ENCODE measurements at places on chromosomes 3 and 15.

- DNase-seq = peak; percentile 31
These were observed 32.6 kb upstream of the ITGA11 start for GRCh38 chr15:68464448-68465090.

DNA sequence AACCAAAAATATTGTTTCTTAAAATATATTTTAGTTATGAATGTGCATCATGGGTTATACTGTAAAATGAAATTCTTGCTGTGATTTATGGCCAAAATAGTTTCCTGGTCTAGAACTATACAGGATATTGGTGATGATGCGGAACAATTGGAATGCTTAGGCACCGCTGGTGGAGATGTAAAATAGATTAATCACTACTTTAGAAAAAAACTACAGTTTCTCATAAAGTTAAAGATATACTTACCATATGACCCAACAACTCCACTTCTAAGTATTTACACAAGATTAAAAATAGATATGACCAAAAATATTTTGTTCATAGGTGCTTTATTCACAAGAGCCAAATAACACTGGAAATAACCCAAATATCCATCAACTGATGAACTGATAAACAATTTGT lies 126.7 kb downstream of the TUSC7 start:
- DNase-seq = peak; percentile 5

GRCh38 chr15:55802600-55803376 lies 59.8 kb upstream of the PRTG start:
- no peak for DNase-seq

DNA sequence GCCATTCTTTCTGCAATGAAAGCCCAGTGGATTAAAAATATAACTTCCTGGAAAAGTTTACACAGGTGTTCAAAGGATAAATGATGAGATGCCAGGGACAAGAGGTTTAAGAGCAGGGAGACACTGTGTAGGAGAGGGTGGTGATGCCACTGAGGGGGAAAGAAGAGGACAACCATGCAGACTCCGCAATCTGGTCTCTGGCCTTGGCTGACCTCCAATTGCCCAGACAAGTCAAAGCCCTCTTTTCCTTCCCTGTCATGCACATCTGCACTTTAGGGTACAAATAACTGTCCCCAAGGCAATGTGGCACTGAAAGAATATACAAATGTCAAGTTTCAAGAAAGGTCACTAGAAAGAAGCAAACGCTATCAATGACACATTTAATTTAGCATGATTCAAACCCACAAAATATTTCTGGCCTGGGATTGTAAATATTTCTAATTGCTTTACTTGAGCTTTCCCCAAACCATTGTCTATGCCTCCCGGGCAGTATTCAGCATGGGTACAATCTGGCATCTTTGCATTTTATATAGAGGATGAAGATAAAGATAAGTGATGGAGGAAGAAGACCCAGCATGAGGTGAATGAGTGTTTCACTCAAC lies 319.4 kb downstream of the PLCL2 start:
- no peak for DNase-seq

- DNase-seq = no peak
These were observed 48.1 kb downstream of the OSBPL10 start for GRCh38 chr3:31932990-31933389.

- no peak for DNase-seq
These were observed 67.0 kb downstream of the PEAK1 start for GRCh38 chr15:77352887-77353286.

Data from astrocyte of the hippocampus (primary cell).